ENCODE measurements at places on chromosomes 2 and 18.
A peak's percentile ranks its signal among the peaks of the same experiment; 100 is the strongest.

DNA sequence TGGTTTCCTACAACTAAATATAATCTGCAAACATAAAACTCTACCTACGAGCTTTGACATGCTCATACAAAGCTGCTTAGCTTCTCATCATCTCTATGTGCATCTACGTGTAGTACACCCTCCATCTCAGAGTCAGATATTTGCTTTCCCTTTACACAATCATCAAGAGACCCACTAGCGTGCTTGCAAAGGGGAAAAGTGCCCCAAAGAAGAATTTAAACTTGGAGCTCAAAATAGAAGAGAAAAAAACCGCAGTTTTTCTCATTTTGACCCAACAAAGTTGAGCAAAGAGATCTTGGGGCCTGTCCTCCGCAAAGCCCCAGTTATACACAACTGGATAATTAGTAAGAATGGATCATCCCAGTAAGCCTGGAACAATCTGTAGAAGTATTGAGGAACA lies 104.1 kb downstream of the PAX3 start:
- DNase-seq: no peak

DNA sequence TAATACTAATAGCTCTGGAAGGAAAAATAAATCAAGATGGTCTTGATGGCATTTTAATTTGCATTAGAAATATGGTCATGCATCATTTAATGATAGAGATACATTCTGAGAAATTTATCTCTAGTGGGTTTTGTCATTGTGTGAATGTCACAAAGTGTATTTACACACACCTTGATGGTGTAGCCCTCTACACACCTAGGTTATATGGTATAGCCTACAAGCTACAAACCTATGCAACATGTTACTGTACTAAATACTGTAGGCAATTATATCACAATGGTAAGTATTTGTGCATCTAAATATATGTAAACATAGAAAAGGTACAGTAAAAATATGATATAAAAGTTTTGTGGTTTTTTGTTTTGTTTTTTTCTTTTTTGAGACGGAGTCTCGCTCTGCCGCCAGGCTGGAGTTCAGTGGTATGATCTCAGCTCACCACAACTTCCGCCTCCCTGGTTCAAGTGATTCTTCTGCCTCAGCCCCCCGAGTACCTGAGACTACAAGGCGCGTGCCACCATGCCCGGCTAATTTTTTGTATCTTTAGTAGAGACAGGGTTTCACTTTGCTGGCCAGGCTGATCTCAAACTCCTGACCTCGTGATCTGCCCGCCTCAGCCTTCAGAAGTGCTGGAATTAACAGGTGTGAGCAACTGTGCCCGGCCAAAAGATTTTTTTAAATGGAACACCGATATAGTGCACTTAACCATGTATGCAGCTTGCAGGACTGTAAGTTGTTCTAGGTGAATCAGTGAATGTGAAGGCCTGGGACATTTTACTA lies 83.7 kb upstream of the UBXN4 start:
- no peak for DNase-seq

DNA sequence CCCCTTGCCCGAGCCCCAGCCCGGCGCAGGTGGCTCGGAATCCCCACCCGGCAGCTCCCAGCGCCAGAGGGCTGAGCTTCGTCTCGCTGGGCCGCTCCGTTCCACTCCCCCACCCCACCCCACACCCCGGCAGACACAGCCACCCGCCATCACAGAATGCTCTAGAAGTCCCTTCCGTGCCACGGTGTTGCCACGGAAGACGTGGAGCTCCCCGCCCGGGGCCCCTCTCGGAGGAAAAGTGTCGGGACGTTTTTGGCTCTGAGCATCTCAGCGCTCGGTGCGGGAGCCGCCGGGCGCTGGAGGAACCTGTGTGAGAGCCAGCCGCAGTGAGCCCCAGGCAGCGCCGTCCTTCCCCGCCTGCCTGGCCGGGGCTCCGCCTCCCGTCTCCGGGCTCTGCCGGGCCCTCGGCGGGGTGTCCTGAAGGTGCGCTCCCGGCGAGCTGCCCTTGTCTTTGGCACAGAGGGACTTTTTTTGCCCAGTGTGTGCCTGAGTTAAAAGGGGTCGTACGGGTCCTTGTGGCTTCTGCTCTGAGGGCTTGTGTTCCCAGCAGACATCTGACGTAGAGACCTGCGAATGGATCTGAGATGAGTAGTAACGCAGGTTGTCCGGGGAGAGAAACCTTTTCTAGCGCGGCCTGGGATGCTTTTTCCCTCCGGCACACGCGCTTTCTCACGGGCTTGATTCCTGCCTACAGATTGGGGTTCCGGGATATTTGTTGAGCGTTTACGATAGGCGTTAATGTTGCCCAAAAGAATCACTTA lies 1.8 kb downstream of the ZCCHC2 start:
- peak; percentile 48 for DNase-seq

DNA sequence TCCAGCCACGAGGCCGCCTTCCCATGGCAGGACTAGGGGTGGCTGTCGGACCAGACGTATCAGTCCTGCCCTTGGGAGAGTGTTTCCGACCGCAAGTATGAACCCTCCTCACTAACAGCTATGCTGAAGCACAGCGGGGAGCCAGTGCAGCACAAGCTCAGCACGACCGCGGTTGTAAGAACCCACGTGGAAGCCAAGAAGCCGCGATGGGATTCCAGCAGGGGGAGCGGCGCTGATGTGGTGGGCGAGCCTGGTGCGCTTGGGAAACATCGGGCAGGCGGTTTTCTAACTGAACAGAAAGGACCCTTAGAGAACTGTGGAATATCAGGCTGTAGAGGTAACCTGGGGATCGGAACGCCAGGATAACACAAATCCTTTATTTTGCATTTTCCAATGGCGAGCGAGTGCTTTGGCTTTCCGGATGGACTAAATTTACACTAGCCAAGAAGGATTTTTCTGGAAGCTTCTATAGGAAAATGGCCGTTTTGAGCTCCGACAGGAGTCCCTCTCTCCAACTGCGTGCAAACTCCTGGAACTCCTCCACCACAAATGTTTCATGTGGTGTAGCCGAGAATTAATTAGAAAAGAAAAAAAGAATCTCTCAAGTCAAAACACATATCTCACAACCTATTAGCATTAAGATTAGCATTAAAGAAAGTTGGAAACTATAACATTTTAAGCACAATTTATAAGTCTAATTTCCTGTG lies 132.0 kb upstream of the MYCN start:
- no peak for DNase-seq

DNA sequence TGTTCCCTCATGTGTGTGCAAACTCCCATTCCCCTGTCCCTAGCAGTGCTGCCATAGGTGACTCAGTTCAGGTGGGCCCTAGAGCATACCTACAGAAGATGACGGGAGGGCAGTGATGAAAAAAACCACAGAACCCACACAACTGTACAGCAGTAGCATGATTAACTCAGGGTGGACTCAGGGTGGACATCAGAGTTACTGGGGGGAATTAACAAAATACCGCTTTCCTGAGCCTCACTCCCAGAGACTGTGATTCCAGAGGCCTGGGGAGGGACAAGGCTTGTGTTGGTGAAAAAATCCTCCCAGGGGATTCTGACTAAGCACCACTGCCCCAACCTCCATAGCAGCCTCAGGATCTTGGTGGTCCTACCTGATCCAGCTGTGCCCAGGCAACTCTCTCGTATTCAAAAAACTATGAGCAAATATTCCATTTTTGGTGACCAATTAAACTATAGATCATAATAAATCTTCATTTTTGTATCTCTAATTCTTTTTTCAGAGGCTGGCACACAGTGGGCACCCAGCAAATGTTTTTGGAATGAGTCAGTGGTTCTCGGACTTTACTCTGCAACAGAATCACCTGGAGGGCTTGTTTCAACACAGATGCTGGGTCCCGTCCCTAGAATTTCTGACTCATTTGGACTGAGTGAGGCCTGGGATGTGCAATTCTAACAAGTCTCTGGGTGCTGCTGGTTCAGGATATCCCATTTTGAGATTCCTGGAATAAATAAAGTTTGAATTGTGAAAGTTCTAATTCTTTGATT lies 84.1 kb upstream of the NABP1 start:
- peak; percentile 35 for DNase-seq

DNA sequence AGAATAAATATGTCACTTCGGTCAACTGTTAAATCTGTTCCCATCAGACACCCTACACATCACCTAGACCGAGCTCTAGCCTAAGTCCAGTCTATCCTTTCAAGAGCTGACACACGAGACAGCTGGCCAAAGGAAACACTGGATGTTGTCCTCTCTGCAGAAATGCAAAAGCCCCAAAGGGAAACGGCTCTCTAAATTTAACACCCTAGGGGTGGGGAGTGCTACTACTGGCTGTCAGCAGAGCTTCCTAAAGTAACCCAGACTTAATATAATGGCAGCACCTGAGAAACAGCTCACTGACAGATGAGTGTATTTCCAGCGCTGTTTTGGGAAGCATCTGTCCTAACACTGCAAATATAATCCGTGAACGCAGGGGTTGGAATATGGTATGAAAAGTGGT lies 55.6 kb downstream of the CHMP3 start:
- DNase-seq: no peak

GRCh38 chr2:120912101-120912985 lies 176.7 kb downstream of the GLI2 start:
- peak; percentile 90 for DNase-seq

GRCh38 chr2:208175069-208175839 lies 11.9 kb upstream of the CRYGA start:
- DNase-seq: peak; percentile 86

- no peak for DNase-seq
Measured at GRCh38 chr2:34787341-34787740, 1188.2 kb upstream of the FAM98A start.

- no peak for DNase-seq
Measured at GRCh38 chr2:9536504-9536903, 19.1 kb downstream of the ADAM17 start.

DNA sequence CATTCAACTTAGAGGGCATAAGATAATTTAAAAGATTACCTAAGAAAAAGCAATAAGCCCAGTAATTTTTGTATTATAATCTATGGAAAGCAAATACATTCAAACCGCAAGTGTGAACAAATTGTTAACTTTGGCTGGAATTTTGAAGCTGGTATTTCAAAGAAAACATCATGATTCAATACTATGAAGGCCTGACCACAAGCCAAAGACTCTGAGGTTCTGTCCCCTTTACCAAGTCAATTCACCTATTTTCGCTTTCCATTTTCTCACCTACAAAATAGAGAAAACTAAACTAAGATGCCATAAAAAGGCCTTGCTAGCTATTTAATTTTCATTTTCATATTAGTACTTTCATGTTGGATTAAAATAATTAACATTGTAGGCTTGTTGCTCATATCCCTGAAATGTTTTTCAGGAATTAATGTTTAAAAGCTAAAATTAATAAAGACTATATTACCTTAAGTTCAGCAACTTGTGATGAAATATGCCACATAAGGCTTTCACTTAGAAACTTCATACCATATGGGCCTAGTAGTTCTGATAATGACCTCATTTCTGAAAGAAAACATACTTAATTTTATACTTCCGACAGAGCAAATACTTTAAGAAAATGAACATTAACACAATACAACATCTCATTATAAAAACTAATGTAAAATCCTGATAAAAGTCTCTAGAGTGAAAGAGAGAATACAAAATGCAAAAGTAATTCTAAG lies 85.7 kb upstream of the FRZB start:
- peak; percentile 77 for DNase-seq

DNA sequence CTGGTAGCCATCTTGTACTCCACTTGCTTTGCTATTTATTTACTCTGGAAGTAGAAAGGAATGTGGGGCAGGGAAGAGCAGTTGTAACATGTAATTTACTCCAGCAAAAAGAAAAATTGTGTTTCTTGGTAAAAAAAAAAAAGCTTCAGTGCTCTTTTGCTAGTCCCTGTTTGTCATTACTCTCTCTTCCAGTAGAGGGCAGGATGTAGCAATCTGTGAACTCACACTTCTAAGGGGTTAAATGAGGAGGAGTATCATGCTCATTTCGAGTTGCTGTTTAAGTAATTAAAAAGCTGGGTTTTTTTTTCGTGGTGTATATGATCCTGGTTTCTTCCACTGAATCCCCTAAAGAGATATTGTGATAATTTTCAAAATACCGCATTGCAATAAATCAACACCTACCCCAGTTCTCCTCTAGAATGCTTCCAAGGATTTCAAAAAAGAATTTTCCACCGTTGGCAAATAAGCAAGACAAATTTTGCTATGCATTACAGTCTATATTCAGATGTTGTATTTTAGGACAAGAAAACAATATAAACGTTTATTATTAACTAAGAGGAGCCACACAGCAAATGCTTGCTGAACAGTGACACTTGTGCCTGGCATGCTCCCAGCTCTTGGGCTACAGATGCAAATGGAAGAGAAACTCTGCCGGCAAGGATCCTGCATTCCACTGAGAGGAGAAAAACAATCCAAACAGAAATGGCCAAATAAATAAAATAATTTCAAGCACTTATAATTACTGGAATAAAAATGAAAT lies 261.6 kb downstream of the ASXL3 start:
- peak; percentile 61 for DNase-seq

DNA sequence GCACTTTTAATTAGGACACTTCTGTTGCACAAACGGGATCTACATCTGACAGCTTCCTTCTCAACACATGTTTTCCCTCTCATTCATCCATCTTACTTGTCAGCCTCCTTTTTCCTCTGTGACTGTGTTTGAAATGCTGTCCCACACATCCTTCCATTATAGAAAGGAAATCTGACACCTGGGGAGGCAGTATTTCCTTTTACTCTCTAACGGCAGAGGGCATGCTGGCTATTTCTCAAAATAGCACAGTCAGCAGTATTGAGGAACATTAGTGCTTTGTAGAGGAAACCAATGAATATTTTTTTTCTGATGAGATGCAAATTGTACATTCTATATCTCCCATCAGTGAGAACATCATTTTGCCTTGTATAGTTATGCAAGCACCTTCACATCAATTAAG lies 668.7 kb downstream of the SLC4A3 start:
- no peak for DNase-seq

GRCh38 chr2:38045811-38046210 lies 30.1 kb downstream of the CYP1B1 start:
- DNase-seq: no peak

DNA sequence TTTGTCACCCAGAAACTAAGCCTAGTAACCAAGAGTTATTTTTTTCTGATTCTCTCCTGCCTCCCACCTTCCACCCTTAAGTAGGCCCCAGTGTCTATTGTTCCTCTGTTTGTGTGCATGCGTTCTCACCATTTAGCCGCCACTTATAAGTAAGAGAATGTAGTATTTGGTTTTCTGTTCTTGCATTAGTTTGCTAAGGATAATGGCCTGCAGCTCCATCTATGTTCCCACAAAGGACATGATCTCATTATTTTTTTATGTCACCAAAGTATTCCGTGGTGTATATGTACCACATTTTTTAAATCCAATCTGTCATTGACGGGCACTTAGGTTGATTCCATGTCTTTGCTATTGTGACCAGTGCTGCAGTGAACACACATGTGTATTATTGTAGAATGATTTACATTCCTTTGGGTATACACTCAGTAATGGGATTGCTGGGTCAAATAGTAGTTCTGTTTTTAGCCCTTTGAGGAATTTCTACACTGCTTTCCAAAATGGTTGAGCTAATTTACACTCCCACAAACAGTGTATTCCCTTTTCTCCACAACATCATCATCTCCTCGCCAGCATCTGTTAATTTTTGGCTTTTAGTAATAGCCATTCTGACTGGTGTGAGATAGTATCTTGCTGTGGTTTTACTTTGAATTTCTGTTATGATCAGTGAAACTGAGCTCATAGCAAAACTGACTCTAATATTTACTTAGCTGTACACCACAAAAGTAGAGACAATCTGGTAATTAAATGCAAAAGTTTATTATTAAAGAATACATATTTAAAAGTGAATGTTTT lies 660.1 kb upstream of the SLC8A1 start:
- no peak for DNase-seq
